ENCODE measurements at places on chromosomes 4 and X. TPM values are rescaled to one million over a fixed set of nuclear protein-coding genes. Genes with fewer than 3 reads are reported as not detected.
A peak's percentile ranks its signal among the peaks of the same experiment; 100 is the strongest.

- H3K27me3 ChIP-seq = no peaks in the 10 kb centered on the region
- no peak overlapping the region for H3K27ac ChIP-seq
- H3K4me3 ChIP-seq = no peak overlapping the region
- no peak for DNase-seq
- H3K36me3 ChIP-seq = no peaks in the 10 kb centered on the region
Measured at GRCh38 chr4:105911426-105911825, 16.2 kb downstream of the NPNT start.

DNA sequence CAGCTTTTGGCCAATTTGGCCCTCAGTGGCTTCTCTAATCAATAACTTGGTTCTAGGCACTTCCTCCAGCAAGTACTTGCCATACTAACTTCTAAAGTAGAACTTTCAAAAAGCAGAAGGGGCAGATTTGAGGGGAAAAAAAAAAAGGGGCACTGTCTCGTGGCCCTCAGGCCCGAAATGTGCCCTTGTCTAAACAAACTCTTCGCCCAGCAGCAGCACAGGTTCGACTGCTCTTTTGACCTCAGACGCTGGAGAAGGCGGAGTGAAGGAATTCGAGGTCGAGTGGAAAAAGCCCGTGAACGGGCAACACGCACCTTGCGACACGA, 775 bp downstream of the GRPEL1 start:
- no peak for DNase-seq
- H3K27ac ChIP-seq = peak overlapping the region; percentile 87
- no peaks in the 10 kb centered on the region for H3K36me3 ChIP-seq
- no peaks in the 10 kb centered on the region for H3K27me3 ChIP-seq
- H3K4me1 ChIP-seq = peaks cover 24% of the 10 kb centered on the region

GRCh38 chr4:15610855-15611254, 44.3 kb downstream of the FBXL5 start:
- no peaks in the 10 kb centered on the region for H3K27me3 ChIP-seq
- no peaks in the 10 kb centered on the region for H3K36me3 ChIP-seq
- no peak overlapping the region for H3K4me3 ChIP-seq
- H3K27ac ChIP-seq = no peak overlapping the region
- DNase-seq = no peak

DNA sequence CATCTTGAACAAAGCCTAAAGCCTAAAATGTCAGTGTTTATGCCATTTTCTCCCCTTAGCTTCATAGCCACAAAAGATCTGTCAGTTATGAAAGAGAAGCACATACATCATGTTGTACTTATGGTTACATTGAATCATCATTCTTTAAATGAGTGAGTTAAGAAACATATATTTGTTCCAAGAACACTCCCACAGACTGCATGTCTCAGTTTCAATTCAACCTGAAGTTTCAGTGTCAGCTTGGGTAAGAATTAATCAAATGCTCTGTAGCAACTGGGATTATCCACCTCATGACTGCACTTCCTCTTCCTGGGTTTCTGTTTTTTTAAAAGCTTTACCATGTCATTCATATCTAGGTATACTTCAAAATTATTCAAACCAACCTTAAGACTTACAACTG, 3.9 kb upstream of the TMPRSS11B start:
- H3K4me1 ChIP-seq = no peaks in the 10 kb centered on the region
- no peaks in the 10 kb centered on the region for H3K27me3 ChIP-seq
- DNase-seq = no peak
- no peak overlapping the region for H3K27ac ChIP-seq
- H3K36me3 ChIP-seq = no peaks in the 10 kb centered on the region

- no peaks in the 10 kb centered on the region for H3K4me1 ChIP-seq
- H3K27ac ChIP-seq = no peak overlapping the region
- H3K27me3 ChIP-seq = no peaks in the 10 kb centered on the region
- no peak overlapping the region for H3K4me3 ChIP-seq
Measured at GRCh38 chr4:89712141-89712540, 124.8 kb downstream of the SNCA start.

GPAT3 gene
- 1.8 TPM for total RNA-seq

DNA sequence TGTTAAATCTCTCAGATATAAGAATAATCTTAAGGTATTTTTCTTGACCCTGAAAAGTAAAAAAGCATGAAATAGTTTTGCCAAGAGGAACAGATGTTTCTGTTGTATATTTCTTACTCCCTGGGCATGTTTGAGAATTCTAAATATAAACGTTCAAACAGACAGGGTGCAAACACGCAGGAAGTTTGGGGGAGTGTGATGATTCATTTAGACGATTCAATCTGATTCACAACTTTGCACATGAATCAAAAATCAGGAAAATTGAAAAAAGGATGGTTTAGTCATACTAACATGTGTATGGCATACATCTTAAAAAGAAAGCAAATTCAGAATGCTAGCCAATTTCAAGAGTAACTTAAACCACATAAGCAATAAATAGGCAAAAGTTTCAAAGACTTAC, 340.3 kb upstream of the GRID2 start:
- H3K4me1 ChIP-seq = peaks cover 3% of the 10 kb centered on the region
- no peak overlapping the region for H3K27ac ChIP-seq
- DNase-seq = no peak
- H3K27me3 ChIP-seq = no peaks in the 10 kb centered on the region

DNA sequence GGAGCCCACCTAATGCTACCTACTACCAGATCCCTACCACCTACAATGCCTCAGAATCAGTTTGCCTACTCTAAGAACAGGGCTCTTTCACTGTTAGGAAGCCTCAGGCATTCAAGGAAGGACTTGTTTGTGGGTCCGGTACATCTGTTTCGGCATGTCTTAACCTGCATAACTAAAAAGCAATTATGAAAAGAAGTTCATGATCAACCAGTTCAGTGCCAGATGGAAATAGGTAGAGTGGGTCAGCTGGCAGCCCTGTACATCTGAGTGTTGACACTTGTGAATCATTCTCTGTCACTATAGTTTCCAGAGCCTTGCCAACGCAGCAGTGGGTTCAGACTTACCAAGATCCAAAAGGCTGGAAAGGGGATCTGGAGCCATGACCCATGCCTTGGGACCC, 3.3 kb downstream of the TMEM185A start:
- H3K4me1 ChIP-seq = peaks cover 16% of the 10 kb centered on the region
- DNase-seq = no peak
- H3K27me3 ChIP-seq = no peaks in the 10 kb centered on the region
- no peak overlapping the region for H3K27ac ChIP-seq

DNA sequence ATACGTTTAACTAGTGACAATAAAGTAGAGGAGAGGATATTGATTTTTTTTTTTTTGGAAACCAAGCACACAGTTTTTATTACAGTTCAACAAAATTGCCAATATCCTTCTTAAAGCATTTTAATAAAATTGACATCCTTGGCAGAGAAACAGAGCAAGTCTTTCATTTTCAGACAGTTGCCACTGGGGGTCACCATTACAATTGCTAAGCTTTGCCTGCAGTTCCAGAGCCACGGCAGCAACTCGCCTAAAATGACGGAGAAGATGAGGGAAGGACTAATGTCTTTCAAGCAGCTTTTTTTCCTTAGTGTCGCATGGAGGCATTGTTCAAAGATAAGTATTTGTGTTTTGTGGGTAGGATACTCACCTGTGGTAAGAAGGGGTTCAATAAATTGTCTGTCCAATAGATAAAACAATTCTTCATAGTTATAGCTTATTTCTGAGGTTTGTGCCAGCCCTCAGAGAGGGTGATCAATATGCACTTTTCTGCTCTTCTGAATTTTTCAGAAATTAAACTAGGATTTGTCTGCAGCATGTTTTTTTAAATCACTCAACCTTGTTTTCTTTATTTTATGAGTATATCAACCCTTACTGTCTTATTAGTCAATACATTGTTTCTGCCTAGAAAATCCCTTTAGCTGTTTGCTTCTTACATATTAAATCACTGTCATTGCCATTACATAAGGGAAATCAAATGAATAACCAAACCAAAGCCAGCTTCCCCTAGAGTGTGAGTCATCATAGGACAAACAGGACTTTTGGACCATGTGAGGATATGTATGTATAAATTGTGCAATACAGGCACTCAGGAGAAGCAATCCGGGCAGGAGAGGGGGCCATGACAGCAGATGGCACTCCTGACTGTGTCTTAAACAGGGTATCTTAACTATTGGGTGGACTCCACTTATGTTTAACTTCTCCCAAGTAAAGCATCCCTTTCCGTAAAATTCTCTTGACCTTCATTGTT, 508.1 kb upstream of the ARX start:
- H3K27ac ChIP-seq = no peak overlapping the region
- H3K36me3 ChIP-seq = no peaks in the 10 kb centered on the region
- H3K27me3 ChIP-seq = no peaks in the 10 kb centered on the region
- H3K4me3 ChIP-seq = no peak overlapping the region
- H3K4me1 ChIP-seq = no peaks in the 10 kb centered on the region

GRCh38 chrX:72125331-72126047, 6.2 kb downstream of the RTL5 start:
- H3K4me3 ChIP-seq = no peak overlapping the region

- no peak overlapping the region for H3K27ac ChIP-seq
- DNase-seq = no peak
- no peaks in the 10 kb centered on the region for H3K36me3 ChIP-seq
- H3K4me3 ChIP-seq = no peak overlapping the region
- no peaks in the 10 kb centered on the region for H3K27me3 ChIP-seq
Measured at GRCh38 chrX:118016422-118016821, 100.2 kb downstream of the KLHL13 start.

MAGEA8 gene
- total RNA-seq = not detected

DNA sequence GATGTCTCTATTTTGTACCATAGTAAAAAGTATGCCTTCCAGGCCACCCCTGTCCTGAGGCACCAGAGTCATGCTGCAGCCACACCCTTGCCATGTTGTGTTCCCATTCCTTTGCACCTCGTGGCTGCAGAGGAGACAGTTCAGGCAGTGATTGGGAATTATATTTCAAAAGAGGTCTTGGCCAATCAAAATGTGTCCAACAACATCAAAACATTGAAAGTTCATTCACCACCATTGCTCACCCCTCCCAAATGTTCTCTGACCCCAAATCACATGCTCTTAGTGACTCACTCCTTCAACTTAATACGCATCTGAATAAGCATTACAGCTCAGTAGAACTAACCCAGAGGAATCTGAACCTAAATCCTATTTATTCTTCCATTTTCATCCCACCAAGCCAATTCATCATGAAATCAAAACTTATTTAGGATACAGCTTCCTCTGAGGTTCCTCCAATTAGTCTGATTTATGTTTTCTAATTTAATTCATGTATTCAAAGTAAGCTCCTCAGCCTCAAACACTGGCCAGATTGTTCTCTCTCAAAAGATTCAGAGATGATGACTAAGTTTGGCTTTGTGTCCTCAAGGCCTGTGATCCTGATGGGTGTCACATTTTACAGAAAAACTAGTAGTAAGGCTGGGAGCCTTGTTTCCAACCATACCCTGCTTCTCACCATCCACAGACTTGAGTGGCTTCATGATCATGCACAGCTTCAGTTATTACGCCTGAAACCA, 323.2 kb upstream of the INTU start:
- H3K36me3 ChIP-seq = no peaks in the 10 kb centered on the region
- no peaks in the 10 kb centered on the region for H3K4me1 ChIP-seq
- H3K27ac ChIP-seq = no peak overlapping the region
- H3K27me3 ChIP-seq = no peaks in the 10 kb centered on the region
- DNase-seq = no peak
- H3K4me3 ChIP-seq = no peak overlapping the region

- H3K36me3 ChIP-seq = no peaks in the 10 kb centered on the region
- no peak for DNase-seq
- H3K4me3 ChIP-seq = no peak overlapping the region
- H3K27ac ChIP-seq = no peak overlapping the region
- H3K4me1 ChIP-seq = peaks cover 3% of the 10 kb centered on the region
Measured at GRCh38 chrX:123475068-123475724, 257.7 kb downstream of the THOC2 start.

POLN gene
- total RNA-seq = 5.9 TPM

SPACA5 gene
- total RNA-seq = not detected

MAGEB2 gene
- total RNA-seq = not detected

- no peaks in the 10 kb centered on the region for H3K27me3 ChIP-seq
- H3K36me3 ChIP-seq = no peaks in the 10 kb centered on the region
- DNase-seq = no peak
- no peak overlapping the region for H3K4me3 ChIP-seq
Measured at GRCh38 chr4:12207396-12207795, 778.7 kb upstream of the HS3ST1 start.

TREX2 gene
- 1.0 TPM for total RNA-seq

DNA sequence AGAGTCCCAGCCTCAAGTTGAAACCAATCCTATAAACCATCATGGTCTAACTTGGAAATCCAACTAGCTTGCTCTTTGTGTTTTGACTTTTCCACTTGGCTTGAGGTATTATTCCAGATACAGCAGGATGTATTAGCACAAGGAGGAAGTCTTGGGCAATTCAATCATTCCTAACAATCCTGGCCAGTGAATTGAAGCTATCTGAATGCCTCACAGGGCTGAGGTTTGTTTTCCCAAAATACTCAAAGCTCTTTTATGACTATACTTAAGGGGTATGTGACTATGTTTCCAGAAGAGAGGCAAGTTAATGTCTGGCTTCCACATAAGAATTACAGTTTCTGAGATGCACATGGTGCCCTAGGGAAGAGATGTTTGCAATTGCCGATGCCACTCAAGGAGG, 66.8 kb upstream of the SH3RF1 start:
- no peaks in the 10 kb centered on the region for H3K27me3 ChIP-seq
- no peak for DNase-seq
- H3K27ac ChIP-seq = no peak overlapping the region
- peaks cover 21% of the 10 kb centered on the region for H3K4me1 ChIP-seq
- no peaks in the 10 kb centered on the region for H3K36me3 ChIP-seq
- no peak overlapping the region for H3K4me3 ChIP-seq

- DNase-seq = peak; percentile 4
- no peaks in the 10 kb centered on the region for H3K36me3 ChIP-seq
- H3K27ac ChIP-seq = no peak overlapping the region
- H3K27me3 ChIP-seq = no peaks in the 10 kb centered on the region
- peaks cover 22% of the 10 kb centered on the region for H3K4me1 ChIP-seq
Measured at GRCh38 chr4:156774422-156774821, 197.2 kb downstream of the PDGFC start.

GRCh38 chrX:99445336-99445735, 964.7 kb downstream of the PCDH19 start:
- H3K27me3 ChIP-seq = no peaks in the 10 kb centered on the region
- H3K27ac ChIP-seq = no peak overlapping the region
- no peaks in the 10 kb centered on the region for H3K4me1 ChIP-seq

DNA sequence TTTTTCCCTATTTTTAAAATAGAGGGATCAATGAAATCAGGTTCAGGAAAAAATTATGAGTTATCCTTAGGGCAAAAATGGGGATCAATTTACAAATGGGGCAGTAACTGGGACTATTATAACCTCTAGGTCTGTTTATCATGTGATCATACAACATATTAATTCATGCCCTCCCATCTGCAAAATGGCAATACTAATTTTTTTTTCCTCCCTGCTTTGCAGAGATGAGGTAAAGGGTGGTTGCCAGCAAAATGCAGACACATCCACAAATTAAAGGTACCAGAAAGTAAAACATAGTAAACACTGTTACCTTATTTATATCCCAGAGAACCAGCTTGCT, 467 bp downstream of the HSD17B11 start:
- H3K36me3 ChIP-seq = no peaks in the 10 kb centered on the region

GRCh38 chrX:95056901-95057300, 1382.9 kb downstream of the FAM133A start:
- no peak for DNase-seq
- H3K27me3 ChIP-seq = no peaks in the 10 kb centered on the region

DMRTC1 gene
- total RNA-seq = not detected

GRCh38 chr4:16597845-16598596, 300.4 kb downstream of the LDB2 start:
- no peak overlapping the region for H3K27ac ChIP-seq
- no peaks in the 10 kb centered on the region for H3K27me3 ChIP-seq
- H3K36me3 ChIP-seq = no peaks in the 10 kb centered on the region
- no peak overlapping the region for H3K4me3 ChIP-seq
